ENCODE measurements at places on chromosomes 6 and 20.

- no peak for DNase-seq
Observed at GRCh38 chr6:3596766-3597165, 139.9 kb upstream of the SLC22A23 start.

DNA sequence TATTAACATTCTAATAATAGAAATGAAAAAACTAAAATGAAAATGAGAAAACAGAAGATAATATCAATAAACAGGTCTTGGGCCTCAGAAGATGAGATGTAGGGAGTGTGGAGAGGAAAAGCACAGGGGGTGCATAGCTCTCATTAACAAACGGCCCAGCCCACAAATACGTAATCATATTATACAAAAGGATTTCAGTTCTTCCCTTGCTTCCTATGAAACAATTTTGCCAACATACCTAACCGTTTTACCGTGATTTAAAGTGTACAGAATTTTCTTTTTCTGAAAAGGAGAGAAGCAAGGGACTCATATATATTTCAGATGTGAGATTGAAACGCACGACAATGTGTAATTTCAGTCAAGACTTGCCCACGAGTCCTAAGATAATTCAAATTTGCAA lies 136.0 kb downstream of the HFE start:
- no peak for DNase-seq

DNA sequence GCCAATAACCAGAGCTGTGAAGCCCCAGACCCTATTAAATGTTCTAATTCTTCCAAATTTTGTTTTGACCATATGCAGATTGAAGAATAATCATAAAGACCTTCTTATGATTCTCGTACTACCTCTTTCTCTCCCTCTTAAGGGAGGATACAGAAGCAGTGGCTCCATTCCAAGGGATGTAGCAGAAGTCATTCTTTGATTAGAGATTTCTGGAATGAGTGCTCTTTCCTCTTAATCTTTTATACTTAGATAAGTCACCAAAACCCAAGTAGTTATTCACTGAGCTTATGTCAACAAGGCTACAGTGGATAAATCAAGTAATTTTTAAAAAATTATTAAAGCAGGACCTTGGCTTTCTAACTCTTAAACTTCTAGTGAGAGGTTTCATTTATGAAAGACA lies 266.0 kb upstream of the STXBP5 start:
- no peak for DNase-seq

- no peak for DNase-seq
Observed at GRCh38 chr20:60573003-60573680, 614.9 kb downstream of the CDH26 start.

- no peak for DNase-seq
Observed at GRCh38 chr6:159646116-159646515, 46.9 kb downstream of the SOD2 start.

DNA sequence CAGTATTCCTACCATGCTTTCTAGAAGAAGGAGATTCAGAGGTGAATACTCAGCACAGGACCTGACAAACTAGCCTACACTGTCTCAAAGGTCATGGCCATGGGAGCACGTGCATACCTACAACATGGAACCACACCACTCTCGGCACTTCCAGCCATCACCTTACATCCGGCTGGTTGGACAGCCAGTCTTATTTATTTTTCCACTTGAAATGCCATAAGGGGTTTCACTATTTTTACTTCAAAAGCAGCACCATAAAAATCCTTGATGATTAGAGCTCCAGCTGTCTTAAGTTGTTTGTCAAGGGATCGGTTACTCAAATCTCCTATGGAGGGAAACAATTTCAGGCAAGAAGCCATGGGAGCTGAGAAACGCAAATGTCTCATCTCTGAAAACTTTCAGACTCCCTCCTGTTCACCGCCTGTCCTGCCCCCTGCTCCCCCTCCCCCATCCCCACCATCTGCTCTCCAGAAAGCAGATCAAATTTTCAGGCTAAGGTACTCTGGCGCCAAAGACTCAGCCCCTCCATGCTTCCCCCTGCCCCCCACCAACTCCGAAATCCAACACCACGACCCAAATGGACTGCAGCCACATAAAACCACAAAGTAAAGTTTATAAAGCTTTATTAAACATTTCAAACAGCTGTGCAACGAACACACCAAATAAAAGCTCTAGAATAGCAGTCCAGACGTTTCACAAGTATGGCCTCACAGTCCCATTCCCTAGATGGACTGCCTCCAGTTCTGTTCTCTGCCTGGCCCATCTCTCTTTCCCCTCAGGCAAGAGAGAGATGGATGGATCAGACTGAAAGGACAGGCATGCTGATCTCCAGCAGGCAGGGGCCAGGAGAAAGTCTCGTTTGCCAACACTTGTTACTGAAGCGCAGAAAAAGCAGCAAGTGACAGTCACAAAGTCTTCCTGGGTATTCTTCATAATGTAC lies 4.0 kb upstream of the NNAT start:
- peak; percentile 8 for DNase-seq

DNA sequence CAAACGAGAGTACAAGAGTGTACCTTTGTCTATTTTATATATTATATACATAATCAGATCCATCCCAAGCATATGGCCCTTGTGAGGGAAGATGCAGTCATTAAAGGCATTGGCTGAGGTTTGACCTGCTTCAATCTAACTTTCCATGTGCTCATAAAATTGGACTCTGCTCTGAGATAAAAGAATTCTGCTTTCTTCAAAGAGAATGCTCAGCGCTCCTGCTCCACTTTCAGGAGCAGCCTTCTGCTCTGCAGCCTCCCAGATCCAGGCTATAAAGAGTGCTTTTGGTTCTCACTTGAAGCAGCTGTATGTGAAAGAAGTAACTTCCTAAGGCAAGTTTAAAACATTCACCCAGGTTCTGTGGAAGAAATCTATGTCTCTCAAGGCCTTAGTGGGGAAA lies 45.3 kb downstream of the CD83 start:
- no peak for DNase-seq

GRCh38 chr6:133248241-133249001 lies 7.3 kb downstream of the EYA4 start:
- DNase-seq, result no peak

GRCh38 chr20:1188347-1188746 lies 3.6 kb upstream of the TMEM74B start:
- DNase-seq, result no peak

DNA sequence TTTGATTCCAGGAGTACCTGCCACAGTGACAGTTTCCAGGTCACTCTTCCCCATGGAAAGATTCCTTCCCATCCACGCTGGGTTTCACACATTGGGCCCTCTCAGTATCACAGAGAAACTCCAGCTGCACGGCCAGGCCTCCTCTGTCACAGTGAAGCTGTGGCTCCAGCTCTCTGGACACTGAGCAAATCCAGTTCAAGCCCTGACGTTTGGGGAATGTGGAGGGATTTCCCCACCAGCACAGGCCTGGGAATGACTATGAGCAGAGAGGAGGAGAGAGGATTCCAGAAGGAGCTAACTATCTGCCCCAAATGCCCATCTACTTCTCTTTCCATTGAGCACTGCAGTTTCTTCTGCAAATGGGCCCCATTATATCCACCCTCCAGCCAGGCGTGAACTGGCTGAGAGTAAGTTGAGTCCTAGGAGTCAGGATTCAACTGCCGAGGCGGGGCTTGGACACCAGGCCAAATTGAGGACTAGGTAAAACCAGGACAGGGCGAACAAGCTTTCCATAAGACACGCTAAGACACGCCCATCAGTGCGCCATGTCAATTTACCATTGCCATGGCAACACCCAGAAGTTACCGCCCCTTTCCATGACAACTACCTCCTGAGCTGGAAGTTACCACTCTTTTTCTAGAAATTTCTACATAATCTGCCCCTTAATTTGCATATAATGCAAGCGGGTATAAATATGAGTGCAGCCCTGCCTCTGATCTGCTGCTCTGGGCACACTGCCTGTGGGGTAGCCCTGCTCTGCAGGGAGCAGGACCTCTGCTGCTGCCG lies 9.2 kb upstream of the BNIP5 start:
- DNase-seq, result no peak
